ACHN (cell line): ENCODE measurements at places on chromosomes 16 and 17.
A peak's percentile ranks its signal among the peaks of the same experiment; 100 is the strongest.

- DNase-seq: no peak
Measured at GRCh38 chr17:80586846-80587228, 42.2 kb downstream of the RPTOR start.

GRCh38 chr17:79468183-79468944 is 142.5 kb downstream of the RBFOX3 start:
- no peak for DNase-seq

DNA sequence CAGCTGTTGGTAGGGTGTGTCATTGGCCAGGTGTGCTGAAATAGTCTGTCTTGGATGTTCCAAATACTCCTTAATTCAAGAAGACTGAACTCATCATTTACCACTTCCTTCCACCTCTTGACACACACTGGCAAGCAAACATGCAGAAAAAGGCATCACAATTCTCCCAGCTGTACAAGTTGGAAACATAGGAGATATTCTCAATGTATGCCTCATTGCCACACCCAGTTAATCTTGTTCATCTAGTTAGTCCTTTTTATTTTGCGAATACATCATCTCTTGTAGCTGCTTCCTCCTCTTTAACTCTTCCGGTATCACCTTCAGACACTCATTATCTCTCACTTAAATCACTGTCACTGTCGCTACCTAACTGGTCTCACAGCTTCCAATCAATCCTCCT is 75.1 kb upstream of the GOT2 start:
- no peak for DNase-seq

DNA sequence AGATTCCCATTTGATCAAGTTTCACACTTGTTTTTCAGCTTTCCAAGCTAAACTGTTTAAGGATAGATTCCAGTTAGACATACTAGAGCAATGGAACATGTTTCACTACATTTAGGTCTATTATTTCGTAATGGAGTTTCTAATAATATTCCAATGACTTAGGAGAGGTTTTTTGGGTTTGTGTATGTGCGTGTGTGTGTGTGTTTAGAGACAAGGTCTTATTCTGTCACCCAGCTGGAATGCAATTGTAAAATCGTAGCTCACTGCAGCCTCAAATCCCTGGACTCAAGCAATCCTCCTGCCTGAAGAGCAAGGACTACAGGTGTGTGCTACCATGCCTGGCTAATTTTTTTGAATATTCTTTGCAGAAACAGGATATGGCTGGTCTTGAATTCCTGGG is 426.3 kb downstream of the ZFHX3 start:
- DNase-seq: no peak

DNA sequence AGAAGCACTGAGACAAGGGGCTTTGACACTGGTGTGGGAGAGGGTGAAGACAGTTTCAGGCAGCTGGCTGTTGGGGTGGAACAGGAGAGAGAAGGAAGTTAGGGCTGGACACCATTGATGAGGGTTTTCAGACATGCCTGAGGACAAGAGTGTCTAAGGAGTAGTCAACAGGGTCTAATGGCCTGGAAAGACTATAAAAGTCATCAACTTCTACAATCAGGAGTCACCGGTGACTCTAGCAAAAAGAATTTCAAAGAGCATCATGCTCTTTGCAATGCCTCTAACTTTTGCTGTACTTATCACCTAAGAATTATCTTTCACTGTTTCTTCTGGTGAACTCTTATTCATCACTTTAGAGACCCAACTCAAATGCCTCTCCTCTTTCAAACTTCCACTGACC is 213.9 kb downstream of the C16orf78 start:
- DNase-seq: no peak

DNA sequence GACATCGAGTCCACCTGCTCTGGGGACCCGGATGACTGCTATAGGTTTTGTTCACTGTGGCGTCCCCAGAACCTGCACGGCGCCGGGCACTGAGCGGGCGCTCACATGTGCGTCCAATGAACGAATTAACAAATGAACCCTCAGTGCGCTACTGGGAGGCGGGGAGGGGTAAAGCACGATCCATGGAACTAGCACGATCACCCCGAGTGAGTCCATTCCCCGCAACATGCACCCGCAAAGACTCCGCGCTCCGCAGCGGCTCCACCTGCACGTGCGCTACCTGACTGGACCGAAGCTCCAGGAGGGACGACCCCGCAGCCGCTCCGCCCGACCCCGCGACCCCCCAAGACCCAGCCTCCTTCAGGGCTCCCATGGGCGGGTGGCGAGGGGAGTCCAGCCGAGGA is 491 bp downstream of the TRAP1 start:
- DNase-seq: peak; percentile 48

DNA sequence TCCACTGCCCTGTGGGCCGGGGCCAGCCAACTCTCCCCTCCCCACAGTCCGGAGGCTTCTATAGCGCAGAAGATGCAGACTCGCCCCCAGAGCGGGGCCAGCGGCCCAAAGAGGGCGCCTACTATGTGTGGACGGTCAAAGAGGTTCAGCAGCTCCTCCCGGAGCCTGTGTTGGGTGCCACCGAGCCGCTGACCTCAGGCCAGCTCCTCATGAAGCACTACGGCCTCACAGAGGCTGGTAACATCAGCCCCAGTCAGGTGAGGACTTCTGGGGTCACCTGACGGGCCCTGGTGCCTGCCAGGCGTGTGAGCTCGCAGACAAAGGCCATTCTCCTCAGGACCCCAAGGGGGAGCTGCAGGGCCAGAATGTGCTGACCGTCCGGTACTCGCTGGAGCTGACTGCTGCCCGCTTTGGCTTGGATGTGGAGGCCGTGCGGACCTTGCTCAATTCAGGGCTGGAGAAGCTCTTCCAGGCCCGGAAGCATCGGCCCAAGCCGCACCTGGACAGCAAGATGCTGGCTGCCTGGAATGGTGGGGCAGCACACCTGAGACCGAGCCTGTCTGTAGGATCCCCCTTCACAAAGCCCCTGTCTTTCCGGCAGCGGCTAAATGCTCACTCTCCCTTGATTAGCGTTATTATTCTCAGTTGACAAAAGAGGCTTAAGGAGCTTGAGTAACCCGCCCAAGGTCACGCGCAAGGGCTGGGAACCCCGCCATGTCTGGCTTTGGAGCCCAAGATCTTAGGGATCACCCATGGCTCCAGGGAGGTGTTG is 3.9 kb downstream of the SPATA20 start:
- peak; percentile 83 for DNase-seq

DNA sequence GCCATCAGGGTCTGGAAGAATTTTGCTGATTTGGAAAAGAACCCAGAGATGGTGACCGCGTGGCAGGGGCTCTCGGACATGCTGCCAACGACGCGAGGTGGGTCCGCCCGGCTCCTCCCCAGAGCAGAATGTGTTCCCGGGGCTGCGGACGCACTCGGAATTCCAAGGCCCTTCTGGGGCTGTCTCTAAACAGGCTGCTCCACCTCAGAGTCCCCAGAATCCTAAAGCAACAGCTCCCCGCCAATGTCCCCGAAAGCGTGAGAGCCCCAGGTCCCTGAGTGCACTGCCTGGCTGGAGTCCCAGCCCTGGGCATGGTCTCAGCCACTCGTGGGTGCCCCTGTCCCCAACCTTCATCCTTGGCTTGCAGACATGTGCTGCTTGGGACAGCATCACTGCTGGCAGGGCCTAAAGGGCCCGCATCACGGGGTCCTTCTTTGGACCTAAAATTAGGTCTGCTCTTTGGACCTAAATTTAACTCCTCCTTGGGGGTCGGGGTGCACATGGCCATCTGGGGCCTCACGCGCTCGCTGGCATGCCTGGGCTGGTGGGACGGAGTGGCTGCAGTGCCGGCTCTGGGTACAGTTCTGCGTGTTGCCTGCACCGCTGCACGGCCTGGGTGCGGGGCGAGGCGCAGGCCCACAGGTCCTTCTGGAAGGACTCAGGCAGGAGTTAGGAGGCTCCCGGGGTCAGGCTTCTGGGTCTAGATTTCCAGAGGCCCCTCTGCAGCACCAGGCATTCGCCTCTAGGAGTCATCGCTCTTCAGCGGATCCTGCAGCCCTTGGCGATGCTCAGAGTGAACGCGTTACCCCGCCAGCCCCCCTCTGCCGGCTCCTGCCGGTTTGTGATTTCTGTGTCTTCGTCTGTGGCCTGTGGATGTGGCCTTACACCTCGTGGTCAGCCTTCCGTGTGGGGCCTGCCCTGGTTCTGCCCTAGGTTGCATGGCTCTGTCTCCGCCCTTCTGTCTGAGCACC is 41.9 kb upstream of the CHMP6 start:
- no peak for DNase-seq

GRCh38 chr16:82671741-82672140 is 45.0 kb downstream of the CDH13 start:
- DNase-seq: peak; percentile 42

- DNase-seq: peak; percentile 88
Measured at GRCh38 chr17:48127371-48128051, 19.9 kb downstream of the SNX11 start.

GRCh38 chr16:78122774-78123315 is 23.4 kb downstream of the WWOX start:
- DNase-seq: peak; percentile 79

- no peak for DNase-seq
Measured at GRCh38 chr17:59466946-59467801, 98.2 kb upstream of the DHX40 start.

DNA sequence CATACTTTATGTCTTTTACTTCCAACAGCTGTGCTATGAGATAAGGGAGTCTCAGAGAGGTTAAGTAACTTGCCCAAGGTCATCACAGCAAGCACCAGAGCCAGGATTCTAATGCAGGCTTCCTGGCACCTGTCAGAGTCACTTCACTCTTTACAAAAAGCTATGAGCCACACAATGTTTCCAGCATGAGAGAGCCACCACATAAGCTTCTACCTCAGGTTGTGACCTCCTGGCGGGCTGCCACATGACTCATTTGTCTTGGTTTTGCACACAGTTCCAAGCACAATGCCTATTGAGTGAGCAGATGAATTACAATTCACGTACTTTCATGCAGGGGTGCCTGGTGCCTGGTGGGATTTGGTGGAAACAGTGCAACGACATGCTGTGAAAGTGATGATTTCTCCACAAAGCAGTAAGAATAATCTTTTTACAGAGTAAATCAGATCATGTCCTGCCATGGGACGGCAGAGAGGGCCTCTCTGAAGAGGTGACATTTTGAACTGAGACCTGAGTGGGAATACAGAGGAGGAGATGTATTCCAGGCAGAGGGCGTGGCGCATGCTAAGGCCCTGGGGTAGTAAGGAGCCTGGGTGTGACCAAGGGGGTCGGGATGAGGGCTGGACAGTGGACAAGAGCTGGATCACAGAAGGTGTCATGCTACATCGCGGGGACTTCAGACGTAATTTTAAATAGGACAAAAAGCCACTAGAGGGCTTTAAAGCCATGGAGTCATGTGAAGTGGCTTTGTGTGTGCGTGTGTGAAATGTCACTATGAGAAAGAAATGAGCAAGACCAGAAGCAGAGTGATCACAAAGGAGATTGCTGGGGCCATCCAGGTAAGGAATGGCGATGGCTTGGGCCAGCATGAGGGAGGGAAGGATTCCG is 53.4 kb downstream of the CACNG3 start:
- peak; percentile 69 for DNase-seq

DNA sequence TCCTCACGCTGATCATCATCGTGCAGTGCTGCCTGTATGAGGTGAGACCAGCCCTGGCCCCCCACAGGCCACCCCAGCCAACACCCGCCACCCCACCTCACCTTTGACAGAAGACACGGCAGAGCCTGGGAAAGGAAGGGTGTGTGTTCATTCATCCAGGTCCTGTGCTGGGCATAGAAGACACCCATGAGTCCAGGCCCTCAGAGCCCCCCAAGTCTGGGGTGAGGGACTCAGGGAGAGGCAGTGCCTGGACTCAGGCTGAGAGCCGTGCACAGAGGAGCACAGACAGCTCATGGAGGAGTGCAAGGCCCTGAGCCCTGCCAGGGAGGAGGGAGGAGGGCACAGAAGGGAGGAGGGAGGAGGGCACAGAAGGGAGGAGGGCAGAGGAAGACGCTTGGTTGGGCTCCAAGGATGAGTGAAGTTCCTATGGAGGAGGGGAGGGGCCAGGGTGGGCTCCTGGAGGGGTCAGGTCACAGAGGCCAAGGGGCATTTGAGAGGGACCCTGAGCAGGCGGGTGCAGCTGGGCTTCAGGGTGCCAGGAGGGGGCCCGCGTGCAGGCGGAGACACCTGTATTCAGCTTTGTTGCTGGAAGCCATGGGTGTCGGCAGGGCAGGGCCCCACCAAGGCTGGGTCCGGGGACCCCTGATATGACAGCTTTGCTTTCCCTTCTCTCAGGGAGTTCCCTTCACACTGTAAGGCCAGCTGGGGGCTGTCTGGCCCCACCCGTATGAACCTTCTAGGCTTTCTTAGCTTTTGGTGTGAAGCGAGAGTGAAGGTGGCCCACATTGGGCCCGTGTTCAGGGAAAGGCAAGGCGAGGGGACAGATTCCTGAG is 11.4 kb downstream of the TAX1BP3 start:
- no peak for DNase-seq

- no peak for DNase-seq
Measured at GRCh38 chr16:70687102-70687511, 1.3 kb upstream of the MTSS2 start.

DNA sequence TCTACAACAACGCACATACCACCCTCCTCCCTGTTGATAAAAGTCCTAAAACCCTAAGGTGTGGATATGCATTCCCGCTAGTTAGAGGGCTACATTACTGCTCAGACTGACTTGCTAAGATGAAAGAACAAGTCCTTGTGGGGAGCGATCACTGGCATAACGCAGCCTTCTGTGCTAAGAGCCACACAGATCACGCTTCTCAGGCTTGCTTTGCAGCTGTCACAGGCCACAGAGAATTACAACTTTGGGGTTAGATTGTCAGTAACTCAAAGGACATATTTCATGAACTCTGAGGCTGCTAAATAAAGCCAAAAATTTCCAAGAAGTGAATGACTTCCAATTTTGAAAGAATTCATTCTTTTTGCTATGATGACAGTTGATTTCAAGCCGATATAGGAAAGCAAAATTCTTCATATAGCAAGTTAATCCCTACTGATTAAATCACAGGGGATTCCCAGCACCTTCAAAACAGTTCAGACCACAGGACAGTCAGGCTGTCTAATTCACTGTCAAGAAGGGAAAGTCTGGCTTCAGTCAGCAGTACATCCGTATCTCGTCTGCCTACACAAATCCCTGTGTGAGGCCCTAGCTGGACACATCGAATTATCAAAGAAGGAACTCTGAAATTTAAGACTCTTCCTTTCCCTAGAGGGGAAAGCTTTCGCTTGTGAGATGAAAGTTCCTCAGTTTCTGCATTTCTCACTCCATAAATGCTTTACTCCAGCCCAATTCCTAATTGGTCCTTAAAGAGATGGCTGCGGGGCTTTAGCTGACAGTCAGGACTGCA is 107.1 kb downstream of the VPS53 start:
- DNase-seq: no peak

DNA sequence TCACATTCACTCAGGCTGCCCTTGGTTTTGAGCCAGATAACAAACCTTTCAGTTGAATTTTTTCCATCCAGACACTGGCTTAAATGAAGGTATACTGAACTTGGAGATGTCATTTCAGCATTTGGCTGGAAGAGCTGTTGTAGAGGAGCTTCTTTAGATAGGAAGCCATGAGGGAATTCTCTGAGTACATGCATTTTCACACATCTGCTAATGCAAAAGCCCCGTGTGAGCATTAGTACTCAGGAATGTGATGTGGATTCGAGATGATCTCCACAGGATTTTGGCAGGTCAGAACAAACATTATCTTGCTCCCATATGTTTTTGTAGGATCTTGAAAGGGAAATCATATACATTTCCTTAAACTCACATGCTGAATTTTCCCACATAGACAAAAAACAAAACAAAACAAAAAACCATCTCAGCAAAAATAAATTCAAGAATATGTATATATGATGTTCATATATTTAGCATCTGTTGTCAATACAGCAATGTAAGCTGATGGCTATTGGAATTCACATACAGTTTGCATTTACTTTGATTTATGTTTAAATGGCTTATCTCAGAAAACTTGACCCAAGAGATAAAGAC is 277.2 kb upstream of the TBX2 start:
- no peak for DNase-seq
